AML-193 (cell line): ENCODE measurements at places on chromosomes 12 and 14.

DNA sequence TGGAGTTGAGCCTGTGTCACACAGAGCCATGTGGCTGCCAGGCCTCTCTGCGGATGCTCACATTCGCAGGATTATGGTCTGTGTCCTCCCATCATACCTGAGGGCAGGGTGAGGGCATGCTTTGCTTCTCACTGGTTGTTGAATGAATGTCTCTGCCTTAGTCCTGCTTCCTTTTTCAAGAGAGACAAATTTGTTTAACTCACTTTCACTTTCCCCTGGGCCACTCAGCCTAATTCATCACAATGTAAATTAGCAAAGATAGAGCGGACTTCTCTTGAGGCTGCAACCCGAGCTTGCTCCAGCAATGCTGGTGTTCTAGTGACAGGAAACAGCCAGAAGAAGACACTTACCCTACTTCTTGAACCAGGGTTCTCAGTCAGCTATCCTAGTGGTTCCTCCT, 35.5 kb upstream of the PAX9 start:
- DNase-seq: no peak

DNA sequence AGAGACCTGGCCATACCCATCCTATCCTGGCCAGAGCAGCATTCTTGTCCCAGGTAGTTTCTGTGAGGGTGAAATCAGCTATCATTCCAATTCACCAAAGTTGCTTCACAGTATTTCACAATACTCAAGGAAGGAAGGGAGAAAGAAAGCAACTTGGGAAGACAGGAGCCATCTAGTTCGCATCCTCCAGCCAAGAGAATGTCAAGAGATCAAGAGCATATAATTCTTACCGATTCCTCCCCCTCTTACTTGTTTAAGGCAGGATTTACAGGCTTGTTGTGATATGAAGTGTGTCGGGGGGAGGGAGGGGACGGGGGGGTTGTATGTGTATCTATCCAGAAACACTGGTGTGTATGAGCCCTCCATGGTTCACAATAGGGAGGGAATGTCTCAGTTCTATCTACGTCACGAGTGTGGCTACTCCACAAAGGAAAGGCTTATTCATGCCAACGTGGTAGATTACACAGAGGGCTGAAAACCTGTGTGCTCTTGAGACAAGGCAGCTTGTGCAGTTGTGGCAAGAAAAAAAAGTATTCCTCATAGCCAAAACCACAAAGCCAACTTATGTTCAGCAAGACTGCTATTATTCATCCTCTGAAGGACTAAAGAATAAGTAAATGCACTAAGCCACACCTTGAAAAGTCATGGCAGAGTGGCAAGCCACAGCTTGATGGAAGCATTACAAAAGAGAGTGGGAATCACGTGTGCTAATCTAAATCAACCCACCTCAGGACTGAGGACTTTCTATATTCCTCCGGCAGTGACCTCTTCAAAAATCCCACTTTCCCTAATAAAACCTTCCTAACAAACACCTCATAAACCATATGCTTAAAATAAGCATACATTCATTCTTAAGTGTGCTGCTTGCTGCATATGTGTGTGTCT, 35.0 kb downstream of the CORO1C start:
- DNase-seq: no peak

GRCh38 chr14:29847056-29847380, 80.6 kb downstream of the PRKD1 start:
- DNase-seq: no peak

DNA sequence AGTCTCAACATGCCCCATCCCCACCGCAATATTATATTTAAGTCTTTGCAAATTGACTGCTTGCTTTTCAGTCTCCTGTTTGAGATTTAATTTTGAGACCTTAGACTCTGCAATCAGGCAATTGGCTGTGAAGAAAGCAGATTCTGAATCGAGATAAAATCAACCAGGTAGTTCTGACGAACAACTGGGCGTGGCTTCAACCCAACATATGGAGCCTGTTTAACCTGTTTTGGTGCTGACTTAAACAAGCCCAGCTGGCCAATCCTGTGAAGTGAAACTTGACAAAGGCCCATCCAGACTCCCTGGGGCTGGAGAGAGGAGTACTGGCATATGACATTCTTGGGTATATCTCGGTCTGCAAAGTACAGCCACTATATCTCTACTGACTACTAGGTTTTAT, 9.8 kb upstream of the CIPC start:
- no peak for DNase-seq

GRCh38 chr12:4117386-4118016, 156.1 kb upstream of the CCND2 start:
- no peak for DNase-seq

DNA sequence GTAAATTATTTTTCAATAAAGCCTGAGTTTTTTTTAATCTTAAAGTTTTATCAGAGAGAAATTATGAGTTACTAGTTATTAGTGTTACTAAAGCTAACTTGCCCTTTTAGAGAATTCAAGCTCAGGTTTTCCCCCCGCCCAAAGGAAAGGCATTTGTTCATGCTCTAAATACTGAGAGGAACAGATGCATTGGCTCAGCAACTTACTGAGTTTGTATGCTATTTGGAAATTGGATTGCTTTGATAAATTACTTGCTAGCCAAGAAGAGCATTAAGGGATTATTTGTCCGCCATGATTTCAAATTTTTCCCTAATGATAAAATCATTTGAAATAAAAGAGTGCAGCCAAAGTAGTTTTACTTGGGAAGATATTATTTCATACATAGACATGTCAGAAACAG, 149.4 kb downstream of the METTL25 start:
- DNase-seq: no peak

GRCh38 chr14:59450716-59451115, 14.5 kb downstream of the GPR135 start:
- DNase-seq: no peak

DNA sequence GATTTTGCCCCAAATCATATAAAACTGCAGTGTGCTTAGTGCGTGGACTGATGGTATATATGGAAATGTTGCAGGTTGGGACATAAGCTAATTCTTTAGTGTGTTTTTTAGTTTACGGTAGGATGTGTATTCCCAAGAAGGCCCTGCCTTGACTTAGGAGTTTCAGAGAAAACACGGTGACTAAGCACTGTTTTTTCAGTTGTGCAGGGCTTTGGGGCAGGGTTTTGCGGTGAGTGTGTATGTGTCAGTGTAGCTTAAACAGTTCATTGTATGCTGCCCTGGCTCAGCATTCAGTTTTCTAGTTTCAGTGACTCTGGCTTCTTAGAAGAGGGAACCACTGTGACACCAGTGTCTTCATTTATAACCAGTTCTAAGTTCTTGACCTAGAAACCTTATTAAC, 101.2 kb downstream of the AKAP6 start:
- DNase-seq: no peak

DNA sequence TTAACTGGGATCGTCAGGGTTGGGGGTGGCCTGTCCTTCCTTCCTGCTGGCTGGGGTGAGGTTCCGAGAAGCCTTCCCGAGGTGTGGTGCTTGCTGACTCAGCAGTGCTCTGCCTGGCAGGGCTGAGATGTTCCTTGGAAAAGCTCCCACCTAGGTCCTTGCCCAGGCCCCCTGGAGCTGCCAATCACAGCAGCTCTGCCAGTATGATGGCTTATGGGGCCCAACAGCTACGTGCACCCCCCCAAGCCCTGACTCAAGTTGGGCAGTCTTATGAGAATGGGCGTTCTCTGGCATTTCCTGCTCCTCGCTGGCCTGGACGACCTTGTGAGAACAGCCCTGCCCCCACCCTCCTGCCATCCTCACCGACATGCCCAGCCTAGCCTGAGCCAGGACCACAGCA, 292.2 kb upstream of the CRY1 start:
- no peak for DNase-seq

DNA sequence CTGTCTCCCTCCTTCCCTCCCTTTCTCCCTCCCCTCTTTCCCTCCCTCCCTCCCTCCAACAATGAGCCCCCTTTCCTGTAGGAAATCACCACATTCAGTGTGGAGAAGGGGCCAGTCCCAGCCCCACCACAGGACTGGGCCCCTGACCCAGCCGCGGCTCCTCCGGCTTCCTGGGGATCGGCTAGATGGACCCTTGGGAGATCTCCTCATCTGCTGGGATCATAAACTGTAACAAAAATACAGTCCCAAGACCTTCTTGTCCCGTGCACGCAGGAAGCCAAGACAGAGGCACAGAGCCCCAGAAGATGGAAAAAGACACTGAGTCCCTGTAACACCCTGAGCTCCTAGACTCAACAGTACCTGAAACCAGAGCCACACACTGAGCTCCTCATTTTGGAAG, 23.9 kb downstream of the DIO3 start:
- DNase-seq: no peak

DNA sequence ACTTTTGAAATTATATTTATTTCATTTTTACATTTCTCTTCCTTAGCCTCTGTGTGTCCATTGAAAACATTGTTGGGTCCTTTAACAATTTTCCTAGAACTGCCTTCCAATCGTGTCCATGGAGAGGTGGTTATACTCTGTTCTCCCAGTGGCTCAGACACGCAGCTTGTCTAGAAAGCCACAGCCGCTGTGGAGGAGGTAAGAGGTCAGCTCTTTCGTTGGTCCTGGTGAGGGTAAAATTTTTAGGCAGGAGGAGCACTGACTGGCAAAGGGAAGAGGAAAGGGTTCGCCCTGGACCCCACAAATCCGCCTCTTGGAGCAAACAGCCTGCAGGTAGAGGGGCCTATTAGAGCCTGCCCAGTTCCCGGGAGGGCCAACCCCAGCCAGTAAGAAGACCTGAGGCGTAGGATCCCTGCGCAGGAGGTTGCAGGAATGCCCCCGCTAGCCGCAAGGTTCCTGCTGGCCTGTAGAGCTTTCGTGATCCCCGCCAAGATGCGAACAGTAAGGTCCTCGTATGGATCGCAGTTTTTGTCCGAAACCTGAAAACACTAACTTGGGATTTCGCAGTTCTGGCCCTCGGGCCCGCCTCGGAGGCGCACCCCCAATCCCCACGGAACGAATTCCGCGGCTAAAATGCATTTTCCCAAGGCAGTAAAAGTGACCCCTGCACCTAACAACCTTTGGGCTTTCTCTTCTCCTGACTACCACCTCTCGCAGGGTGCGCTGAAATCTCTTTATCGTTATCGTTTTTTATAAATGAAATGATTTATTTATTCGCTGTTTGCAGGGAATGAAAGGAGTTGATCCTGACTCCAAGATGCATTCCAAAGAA, 7.5 kb upstream of the PAX9 start:
- DNase-seq: no peak

GRCh38 chr12:108514468-108514972, 557 bp upstream of the FICD start:
- DNase-seq: peak; percentile 37

DNA sequence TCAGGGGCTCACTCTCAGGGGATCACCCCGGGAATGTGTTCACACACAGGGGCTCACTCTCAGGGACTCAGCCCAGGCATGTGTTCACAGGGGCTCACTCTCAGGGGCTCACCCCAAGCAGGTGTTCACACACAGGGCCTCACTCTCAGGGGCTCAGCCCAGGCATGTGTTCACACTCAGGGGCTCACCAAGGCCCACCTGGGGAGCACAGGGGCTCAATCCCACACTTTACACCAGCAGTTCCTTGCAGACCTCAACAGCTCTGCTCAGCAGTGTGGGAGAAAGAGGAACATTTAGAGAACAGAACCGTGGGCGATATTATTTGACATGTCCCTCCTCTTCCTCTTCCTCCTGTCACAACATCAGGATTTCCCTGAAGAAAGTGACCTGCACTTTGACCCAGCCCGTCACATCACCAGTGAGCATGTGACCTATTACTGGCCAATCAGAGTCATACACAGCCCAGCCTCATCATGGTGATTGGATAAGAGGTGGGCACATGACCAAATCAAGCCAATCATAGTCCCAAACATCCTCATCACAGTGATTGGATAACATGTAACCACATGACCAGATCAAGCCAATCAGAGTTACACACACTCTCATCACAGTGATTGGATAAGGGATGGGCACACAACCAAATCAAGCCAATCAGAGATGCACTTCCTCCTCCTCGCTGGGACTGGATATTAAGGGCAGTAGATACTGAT, 359.4 kb upstream of the SFSWAP start:
- no peak for DNase-seq

DNA sequence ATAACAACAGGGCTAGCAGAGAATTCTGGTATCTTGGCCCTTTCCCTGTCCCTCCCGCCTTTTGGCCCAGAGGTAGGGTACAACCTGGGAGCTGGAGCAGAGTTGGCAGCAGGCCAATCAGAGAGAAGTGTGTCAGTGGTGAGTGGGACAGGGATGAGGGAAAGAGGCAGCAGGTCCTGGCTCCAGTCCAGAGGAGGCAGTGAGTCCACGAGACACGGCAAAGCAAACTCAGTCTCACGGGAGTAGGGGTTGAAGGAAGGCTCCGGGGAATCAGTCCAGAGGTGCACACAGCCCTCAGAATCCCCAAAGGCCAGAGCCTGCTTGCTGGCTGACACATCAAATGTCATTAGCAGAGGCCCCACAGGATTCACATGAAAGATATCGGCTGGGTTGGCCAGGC, 7.3 kb downstream of the PAN2 start:
- DNase-seq: no peak

- no peak for DNase-seq
Measured at GRCh38 chr12:105823810-105824209, 314.9 kb downstream of the NUAK1 start.

- DNase-seq: peak; percentile 76
Measured at GRCh38 chr14:50532502-50533240, at the start of gene MAP4K5. TSS of gene MAP4K5 (minus strand) at chr14:50532569. CDS start at chr14:50532049, 520 bp downstream.

GRCh38 chr12:25130741-25131188, 64.2 kb downstream of the DNAI7 start:
- peak; percentile 77 for DNase-seq

GRCh38 chr14:55899531-55899930, 218.7 kb upstream of the PELI2 start:
- no peak for DNase-seq

- no peak for DNase-seq
Measured at GRCh38 chr12:48810903-48811431, 7.3 kb upstream of the CACNB3 start.

- no peak for DNase-seq
Measured at GRCh38 chr14:89491711-89492381, 74.8 kb upstream of the FOXN3 start.

DNA sequence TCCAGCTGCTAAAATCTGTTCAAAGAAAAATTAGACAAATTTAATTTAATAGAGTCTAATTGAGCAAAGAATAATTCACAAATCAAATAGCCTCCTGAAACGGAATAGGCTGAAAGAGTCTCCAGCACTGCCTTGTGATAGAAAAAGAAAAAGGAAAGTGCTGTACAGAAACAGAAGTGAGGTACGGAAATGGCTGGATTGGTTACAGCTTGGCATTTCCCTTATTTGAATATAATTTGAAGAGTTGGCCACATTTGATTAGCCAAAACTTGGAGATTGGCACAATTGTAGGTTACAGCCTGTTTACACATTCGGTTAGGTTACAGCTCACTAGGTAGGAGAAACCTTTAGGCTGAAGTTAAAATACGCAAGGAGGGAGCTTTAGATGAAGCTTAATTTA, 24.8 kb upstream of the PCED1B start:
- DNase-seq: no peak

GRCh38 chr12:132373901-132374611, 44.7 kb upstream of the GALNT9 start:
- DNase-seq: no peak
